ENCODE measurements at places on chromosomes 4 and X.

GRCh38 chr4:123345935-123346300 is 50.7 kb upstream of the SPRY1 start:
- no peak for DNase-seq

- DNase-seq = no peak
Observed at GRCh38 chr4:187493661-187494060, 501.9 kb upstream of the ZFP42 start.

GRCh38 chr4:36652857-36653256 is 371.4 kb downstream of the DTHD1 start:
- no peak for DNase-seq

GRCh38 chr4:2243681-2244380 is 1.9 kb upstream of the HAUS3 start:
- no peak for DNase-seq

- DNase-seq = no peak
Observed at GRCh38 chr4:175540151-175540550, 271.9 kb downstream of the GPM6A start.

- DNase-seq = no peak
Observed at GRCh38 chrX:9171841-9172463, 138.0 kb upstream of the FAM9B start.

GRCh38 chr4:107253090-107253489 is 217.0 kb upstream of the DKK2 start:
- DNase-seq = no peak

DNA sequence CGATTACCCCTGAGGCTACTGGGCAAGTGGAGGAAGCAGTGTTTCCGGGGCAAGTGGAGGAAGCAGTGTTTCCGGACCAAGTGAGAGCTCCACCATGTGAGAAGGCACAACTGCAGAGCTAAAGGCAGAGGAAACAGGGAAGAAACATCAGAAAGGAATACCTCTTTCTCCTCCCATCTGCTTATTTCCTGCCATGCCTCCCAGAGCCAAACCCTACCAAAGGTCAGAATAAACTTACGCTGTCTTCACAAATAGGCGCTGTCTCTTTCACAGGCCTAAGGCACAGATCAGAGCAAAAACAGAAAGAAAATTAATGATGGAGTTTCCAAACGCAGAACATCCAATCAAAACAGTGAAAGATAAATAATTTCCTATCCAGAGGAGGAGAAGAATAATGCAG is 153.0 kb downstream of the ATOH1 start:
- no peak for DNase-seq

DNA sequence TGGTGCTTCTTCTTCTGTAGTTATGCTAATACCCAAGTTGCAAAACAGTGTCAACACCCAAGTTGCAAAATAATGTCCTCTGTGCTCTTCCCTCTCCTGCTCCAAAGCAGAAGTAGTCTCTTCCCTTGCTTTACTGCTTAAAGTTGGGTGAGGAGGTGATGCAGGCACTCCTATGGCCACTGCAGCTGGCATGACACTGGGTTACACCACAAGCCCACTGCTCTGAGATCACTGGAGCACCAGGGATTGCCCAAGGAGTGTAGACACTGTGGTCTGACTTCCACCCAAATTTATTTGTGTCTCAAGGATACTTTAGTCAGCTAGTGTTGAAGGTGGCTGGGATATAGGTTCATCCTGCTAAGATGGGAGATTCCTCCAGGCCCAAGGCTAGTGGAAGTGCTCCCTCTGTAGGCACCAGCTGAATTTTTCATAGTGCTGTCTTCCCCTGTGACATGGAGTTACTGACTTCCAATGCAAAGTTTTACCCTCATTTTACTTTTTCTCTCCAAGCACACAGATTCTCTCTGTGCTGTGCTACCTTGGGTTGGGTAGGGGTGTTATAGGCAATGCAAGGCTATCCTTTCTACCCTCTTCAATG is 196.2 kb upstream of the TENT5D start:
- DNase-seq = no peak

DNA sequence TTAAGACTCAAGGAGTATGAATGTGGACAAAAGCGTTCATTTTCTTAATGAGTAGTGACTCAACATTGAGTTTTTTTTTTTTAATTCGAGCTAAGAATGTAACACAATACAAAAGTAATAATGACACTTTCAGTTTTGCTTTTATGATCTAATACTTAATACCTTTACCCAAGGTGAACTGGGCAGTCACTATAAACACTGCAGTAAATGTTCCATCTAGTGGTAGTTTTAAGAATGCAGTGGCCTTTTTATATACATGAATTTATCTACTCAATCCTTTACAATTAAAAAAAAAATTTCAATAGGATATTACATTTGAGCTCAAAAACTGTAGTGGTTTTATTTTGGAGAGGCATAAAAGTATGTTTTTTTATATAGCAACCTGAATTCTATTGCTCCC is 33.9 kb downstream of the PDK3 start:
- no peak for DNase-seq
